ENCODE measurements at places on chromosomes 7 and 10. TPM values are rescaled to one million over a fixed set of nuclear protein-coding genes. Genes with fewer than 3 reads are reported as not detected.

Gene PTPRN2
- polyA plus RNA-seq, result 4.4 TPM

Gene TSPAN15
- polyA plus RNA-seq, result 88.1 TPM

Gene GDF2
- not detected for polyA plus RNA-seq

Gene PDK4
- polyA plus RNA-seq, result 183 TPM

DNA sequence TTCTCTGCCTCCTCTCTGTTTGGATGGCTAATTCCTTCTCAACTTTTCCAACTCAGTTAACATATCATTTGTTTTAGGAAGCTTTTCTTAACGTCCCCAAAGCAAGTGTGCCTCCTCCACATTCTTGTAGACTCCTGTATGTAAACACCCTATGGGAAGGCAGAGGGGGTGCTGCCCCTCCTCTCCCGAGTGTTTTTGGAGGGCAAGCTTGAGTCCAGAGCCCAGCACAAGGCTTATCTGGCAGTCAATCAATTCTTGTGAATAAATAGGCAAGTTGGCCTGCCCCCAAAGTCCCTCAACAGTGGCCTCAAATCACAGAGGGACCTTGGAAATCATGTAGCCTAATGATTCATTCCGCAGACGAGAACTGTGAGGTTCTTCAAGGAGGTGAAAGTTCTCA, 305.6 kb downstream of the RPS24 start:
- DNase-seq, result no peak

DNA sequence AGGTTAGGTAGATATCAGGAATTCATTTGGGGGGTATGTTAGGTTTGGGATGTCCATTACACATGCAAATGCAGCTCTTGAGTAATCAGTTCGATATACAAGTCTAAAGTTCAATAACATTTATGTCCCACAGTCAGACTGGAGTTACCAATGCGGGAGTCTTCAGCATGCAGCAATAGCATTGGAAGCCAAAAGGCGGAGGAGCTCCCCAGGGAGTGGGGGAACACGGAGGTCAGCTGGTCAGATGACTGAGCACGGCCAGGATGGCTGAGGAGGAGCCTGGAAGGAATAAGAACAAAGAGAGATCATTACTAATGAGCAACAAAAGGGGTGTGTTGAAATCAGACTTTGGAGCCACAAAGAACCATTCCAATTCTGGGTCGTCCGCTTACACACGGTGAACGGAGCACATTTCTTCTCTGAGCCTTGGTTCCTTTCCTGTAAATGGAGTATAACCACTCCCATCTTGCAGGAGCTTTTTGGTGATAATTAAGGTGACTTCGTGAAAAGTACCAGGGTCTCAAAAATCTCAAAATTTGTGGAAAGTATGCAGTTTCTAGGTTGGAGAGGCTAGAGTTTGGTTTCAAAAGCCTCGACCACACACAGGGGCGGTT, 478 bp upstream of the ZNF22 start:
- DNase-seq, result no peak

Measured in urinary bladder (tissue), 4 donors.